Cerebellar nuclear complex (tissue), 1 donor: ENCODE measurements at places on chromosomes 12 and 14.
A peak's percentile ranks its signal among the peaks of the same experiment; 100 is the strongest.

DNA sequence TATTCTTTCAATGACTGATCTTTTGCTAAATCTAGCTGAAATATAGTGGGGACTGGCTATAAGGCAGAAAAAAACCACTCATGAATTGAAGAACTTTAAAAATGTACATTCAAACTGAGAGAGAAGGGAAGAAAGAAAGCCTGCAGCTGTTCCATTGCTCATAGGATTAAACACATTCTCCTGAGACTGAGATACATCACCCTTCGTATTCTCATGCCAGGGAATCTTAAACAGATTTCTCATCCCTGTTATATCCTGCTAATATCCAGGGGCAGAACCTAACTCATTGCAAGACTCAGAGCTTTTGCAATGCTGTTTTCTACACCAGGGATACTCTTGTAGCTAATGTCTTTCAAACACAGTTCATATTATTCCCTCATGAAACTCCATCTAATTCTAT, 67.2 kb upstream of the ACSS3 start:
- no peak for DNase-seq

DNA sequence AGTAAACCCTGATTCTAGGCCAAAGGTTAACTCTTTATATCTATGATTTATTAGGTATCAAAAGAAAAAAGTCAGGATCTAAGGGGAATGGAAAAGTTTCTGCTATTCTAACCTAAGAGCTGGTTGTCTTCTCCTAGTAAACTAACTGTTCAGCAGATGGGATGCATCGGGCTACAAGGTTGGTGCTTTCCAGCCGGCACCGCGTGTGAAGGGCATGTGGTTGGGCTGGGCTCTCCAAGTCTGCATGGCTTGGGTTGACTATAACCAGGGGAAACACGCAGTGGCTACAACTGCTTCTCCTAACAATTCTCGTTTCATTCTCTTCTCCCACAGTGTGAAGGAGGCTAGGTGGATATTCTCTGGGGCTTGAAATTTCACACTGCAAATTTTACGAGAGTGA, 354.5 kb downstream of the APAF1 start:
- DNase-seq, result no peak

DNA sequence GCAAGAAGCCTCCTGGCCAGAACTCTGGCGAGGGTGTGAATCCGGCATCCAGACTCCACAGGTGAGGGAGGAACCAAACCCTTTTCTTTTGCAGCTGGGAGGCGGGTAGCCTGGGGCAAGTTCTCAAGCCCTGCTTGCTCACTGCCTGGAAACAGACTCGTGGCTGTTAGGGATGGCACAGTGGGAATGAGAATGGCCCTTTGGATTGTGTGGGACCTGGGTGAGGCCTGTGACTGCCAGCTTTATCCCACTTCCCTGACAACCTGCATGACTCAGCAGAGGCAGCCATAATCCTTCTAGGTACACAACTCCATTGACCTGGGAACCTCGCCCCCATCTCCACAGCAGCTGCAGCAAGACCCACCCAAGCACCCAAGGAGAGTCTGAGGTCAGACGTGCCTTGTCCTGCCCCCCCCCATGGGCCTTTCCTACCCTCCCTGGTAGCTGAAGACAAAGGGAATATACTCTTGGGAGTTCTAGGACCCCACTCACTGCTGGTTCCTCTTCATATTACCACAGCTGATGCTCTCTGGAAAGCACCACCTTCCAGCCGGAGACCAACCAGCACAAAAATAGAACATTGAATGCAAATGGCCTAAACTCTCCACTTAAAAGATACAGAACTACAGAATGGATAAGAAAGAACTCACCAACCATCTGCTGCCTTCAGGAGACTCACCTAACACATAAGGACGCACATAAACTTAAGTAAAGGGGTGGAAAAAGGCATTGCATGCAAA, 5.1 kb upstream of the GPR33 start:
- DNase-seq, result no peak

DNA sequence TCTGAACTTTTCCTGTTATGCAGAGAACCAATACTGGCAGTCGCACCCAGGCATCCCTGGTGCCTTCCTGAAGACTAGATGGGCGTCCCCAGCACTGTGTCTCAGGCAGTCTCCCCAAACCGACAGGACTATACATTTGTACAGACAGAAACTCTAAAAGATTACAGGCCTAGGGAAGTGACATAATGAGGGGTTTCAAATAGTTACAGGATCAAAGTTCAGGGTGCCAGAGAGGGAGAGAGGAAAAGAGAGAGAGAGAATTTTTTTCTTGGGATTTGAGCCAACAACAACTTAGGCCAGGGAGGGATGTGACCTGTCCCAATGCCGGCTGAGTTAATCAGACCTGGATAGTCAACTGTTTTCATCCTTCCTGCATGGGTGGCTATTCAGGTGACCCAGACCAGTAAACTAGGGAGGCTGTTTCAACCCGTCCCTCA, 9.3 kb upstream of the GMFB start:
- no peak for DNase-seq

- no peak for DNase-seq
Measured at GRCh38 chr14:77599889-77600288, 16.5 kb downstream of the SPTLC2 start.

- no peak for DNase-seq
Measured at GRCh38 chr14:99569725-99570543, 34.1 kb downstream of the CCDC85C start.

DNA sequence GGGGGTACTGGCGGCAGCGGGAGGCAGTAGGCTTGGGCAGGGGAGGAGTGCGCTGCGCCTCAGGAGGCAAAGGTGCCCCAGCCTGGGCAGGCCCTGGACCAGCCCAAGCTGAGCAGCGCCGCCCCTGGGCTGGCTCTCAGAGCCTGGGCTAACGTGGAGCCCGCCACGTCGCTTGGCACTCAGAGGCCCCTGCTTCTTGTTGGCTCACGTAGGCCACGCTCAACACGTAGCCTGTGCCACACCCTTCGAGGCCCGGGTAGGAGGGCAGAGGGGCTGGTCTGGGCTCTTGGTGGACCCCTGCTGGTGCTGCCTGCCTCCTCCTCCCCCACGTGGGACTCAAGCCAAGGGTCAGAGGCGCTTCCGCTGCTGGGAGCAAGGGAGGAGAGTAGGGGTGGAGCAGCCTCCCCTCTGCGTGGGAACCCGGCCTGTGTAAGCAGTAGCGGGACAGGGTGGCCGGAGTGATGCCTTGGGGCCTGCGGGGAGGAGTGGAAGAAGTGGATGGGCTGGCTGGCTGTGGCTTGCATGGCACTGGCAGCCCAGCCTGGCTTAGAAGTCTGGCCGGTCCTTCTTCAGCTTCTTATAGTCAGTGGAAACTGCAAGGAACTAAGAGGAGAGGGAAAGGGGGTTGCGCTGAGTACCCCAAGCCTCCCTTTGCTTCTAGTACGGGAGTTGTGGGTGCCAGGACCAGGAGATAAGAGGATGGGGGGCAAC, 5.7 kb downstream of the SHMT2 start:
- DNase-seq, result no peak

DNA sequence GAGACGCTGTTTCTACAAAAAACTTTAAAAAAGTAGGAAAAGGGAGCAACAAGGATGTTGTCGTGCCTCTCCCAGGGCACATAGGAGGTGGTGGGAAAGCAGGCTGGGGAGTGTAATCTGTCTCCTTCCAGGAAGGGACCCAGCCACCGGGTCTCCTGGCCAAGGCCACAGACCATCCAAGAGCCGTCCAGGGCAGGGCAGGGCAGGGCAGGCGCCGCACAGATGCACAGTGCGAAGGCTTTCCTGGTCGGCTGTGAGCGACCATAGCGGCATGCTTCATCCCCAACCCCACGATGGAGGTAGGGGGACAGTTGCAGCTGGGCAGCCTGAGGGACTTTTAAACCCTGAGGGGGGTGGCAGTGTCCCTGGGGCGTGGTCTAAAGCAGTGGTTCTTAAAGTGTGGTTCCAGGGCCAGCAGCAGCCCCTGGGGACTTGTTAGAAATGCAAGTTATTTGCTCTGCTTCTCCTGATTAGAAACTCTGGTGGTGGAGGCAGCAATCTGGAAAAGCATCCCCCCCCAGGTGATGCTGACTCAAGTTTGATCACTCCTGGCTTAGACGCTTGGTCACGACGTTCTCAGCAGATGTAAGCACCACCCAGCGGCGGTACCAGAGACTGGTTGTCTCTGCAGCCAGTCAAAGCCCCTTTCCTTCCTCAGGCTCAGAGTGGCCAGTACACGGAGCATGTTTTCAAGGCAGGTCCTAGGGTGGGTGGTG, 197.4 kb upstream of the PRMT8 start:
- DNase-seq, result no peak

DNA sequence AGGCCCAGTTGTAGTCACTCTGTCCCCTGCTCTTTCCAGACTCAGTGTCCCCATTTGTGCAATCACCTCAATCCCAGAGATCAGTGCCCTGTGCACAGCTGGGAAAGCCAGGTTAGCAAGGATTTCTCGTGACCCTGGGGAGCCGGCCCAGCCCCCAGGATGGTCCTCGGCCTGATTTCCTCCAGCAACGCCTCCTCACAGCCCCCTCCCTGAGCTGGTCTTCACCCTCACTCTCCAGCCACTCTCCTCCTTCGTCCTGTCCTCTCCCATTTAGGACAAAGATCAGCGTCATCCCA, 194.8 kb upstream of the C14orf180 start:
- DNase-seq, result no peak

GRCh38 chr12:130161261-130162243, 712 bp upstream of the FZD10 start:
- no peak for DNase-seq

GRCh38 chr12:112820796-112821195, 29.2 kb downstream of the RPH3A start:
- DNase-seq, result peak; percentile 78

GRCh38 chr14:48129472-48129871, 454.1 kb upstream of the MDGA2 start:
- DNase-seq, result no peak

GRCh38 chr12:10154145-10154496, 17.8 kb downstream of the OLR1 start:
- DNase-seq, result no peak

- DNase-seq, result peak; percentile 66
Measured at GRCh38 chr14:66359500-66359899, 126.7 kb upstream of the CCDC196 start.

DNA sequence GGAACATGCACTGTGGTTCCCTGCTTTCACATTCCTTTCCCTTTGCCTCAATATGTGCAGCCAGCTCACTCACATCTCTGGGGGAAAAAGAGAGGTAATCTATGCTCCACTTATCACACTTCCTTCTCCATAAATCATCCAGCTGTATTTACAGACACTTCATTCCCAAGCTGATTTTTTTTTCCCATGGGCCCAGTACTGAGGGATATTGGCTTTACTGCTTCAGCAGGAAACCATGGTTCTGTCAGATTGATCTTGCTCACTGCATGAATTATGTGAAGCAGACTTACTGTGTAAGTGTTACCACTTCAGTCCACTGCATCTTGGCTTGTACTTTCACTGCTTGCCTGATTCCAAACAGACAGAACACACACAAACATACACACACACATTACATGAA, 555.6 kb downstream of the CCER1 start:
- DNase-seq, result no peak

- no peak for DNase-seq
Measured at GRCh38 chr12:21324551-21324950, 10.2 kb downstream of the SLCO1A2 start.

GRCh38 chr12:55901881-55902490, 25.7 kb downstream of the PYM1 start:
- DNase-seq, result no peak

DNA sequence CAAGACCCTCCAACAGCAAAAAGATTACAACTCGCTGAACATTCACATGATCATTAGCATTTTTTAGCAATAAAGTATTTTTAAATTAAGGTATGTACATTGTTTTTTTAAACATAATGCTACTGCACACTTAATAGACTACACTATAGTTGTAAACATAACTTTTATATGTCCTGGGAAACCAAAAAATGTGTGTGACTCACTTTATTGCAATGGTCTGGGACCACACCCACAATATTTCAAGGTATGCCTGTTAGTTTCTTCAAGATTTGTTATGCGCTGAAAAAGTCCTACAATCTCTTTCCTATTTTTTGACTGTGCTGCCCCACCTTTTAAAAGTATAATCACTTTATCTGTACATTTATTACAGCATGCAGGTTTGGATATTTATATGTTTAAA, 30.4 kb upstream of the PCNX4 start:
- DNase-seq, result no peak

- no peak for DNase-seq
Measured at GRCh38 chr14:73258845-73259611, 21.7 kb downstream of the PAPLN start.

GRCh38 chr14:93705513-93706156, 82.7 kb downstream of the PRIMA1 start:
- no peak for DNase-seq

DNA sequence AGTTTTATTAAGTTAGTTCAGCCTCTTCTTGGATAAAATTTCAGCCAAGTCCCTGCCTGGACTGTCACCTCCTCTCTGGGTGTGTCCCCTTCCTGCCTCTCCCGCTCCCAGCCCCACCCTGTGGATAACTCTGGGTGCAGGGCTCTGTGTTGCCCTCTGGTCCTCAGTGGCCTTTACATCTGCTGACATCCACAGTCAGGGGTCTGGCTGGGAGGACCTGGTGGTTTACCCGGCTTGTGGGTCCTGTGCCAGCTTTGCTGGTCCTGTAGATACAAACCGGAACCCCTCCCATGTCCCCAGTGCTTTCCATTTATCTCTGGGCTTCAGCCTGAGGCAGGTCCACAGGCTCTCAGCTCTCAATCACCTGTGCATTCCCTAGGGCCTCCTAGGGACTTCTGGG, 28.9 kb upstream of the PLEKHG3 start:
- DNase-seq, result no peak

GRCh38 chr12:101414533-101415119, 7.1 kb upstream of the ARL1 start:
- DNase-seq, result peak; percentile 7

DNA sequence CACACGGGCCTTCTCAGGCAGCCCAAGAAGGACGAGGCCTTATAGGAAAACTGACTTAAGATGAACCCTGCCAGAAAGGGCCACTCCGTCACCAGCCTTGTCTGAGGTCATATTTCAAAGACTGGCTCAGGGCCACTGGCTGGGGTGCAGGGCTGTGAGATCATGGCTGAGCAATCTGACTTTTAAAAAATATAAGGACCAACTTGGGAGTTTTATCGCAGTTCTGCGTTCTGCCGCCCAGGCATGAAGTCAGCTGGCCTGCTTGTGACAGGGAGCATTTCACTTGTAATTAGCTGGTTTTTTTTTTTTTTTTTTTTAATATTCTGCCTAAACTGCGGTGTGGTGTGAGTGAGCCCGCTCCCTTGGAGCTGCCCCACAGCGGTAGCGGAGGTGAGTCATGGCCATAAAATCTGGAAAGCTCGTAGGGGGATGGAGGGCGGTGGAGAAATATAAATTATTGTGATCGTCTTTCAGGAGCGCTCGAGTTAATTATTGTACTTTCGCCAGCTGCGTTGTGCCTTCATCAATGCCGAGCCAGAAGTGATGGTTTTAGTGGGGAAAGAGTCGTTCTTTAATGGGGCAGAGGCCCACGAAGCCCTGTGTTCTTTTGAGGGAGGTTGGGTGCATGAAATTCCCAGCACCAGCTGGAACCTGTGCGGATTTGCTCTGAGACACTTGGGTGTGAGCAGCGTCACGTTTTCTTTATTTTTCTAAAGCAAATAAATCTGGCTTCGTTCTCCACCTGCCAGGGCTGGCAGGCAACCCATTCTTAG, 231.9 kb downstream of the C12orf75 start:
- no peak for DNase-seq
